Activated T-cell treated with anti-CD3 and anti-CD28 coated beads, Interleukin-2, amount 50 U/mL, for 72 hours (primary cell): ENCODE measurements at places on chromosomes 6 and 20.
A peak's percentile ranks its signal among the peaks of the same experiment; 100 is the strongest.

- no peak for DNase-seq
Observed at GRCh38 chr6:117072134-117072533, 193.2 kb upstream of the VGLL2 start.

DNA sequence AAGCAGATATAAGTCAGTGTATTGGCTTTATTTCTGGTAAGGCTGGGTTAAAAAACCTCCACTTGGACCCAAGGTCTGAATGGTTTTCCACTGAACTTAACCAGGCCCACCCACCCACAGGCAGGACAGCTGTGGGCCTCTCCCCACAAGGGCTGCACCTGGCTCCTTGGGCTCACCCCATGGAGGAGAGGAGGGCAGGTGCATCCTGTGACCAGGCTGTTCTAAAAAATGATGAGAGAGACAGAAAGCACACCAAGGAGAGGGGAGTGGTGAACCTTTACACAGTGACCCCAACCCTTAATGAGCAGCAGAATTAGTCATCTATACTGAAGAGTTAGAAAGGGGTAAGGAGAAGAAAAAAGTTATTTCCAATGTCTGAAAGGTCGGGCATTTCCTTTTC is 34.5 kb upstream of the DUSP22 start:
- no peak for DNase-seq

DNA sequence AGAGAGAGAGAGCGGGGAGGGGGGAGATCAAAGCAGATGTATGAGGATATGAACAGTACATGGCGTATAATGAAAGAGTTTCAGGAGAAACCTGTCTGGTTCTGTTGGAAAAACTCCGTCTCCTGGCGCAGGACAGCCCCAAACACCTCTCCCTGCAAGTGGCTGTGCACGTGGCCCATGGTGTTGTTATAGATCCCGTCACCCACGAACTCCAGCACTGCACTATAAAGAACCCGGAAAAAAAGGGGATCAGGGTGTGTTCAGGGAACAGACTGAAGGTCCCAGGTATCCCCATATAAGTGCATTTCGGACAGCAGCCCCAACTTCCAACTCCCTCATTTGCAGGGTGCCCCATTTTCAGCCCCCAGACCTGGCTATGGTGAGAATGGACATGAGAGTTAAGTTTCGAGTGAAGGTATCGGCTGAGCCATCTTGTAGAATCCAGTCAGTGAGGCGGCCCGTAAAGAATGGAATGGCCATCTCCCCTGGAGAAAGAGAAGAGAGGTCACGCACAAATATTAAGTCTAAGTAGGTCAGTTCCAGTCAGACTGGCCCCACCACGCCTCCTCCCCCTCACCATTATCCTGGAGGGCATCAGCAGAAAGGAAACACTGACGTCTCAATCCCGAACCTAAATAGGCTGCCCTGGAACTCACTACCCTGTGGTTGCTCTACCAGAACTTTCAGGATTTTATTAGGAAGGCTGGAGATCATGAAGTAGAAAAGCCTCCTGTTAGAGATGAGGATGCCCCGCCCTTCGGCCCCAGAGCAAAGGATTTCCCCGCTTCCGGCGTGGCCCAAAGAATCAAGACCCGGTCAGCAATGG is 1.3 kb downstream of the TAP1 start:
- DNase-seq, result peak; percentile 60

- no peak for DNase-seq
Observed at GRCh38 chr6:29941471-29941870, 861 bp upstream of the HLA-A start.

DNA sequence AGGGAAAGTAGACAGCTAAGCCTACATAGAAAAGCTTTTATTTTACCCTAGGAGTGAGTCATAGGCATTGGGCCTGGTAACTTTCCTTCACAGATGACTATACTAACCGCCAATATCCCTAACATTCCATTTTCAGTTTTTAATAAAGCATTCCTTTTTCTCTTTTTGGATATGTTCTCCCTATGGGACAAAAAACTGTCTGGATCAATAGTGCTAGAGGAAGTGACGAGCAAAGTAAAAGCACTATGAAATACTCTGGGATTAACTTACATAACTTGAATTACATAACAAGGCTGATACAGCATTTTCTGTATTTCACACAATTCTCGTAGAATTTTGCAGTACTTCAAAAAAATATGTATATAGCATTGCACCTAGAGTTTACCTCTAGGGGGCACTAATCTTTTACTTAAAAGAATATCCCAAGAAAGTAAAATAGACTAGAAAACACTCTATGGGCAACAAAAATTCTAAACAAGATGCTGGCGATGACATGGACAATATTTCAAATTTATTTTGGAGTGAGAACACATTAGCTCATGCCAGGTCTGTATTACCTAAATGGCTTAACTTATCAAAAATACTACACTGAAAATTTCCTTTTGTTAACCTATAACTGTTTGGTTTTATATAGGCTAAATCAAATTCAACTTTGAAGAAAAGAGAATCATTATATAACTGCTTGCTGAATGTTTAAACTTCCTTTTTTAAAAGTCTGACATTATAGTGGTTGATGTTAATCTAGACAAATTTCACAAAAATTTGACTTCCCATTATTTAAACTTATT is 66.3 kb upstream of the DST start:
- no peak for DNase-seq
